Osteoblast (primary cell): ENCODE measurements at places on chromosomes 5 and 9. TPM values are rescaled to one million over a fixed set of nuclear protein-coding genes. Genes with fewer than 3 reads are reported as not detected.

SLC6A19 gene
- not detected in 2 replicates for total RNA-seq

FOXD4L5 gene
- total RNA-seq, result under 0.01 TPM in 1 of 2 replicates, not detected in the other

CFAP77 gene
- total RNA-seq, result 0.29 and 0.36 TPM in 2 replicates

FREM1 gene
- total RNA-seq, result under 0.01 and 0.72 TPM in 2 replicates

CCL21 gene
- total RNA-seq, result not detected in 2 replicates

PCDHB15 gene
- total RNA-seq, result 0.88 and 1.1 TPM in 2 replicates

RUSC2 gene
- 25.0 and 28.6 TPM in 2 replicates for total RNA-seq

OR1Q1 gene
- total RNA-seq, result under 0.01 TPM in 1 of 2 replicates, not detected in the other

TICAM2 gene
- 6.9 and 9.1 TPM in 2 replicates for total RNA-seq

NACC2 gene
- 25.3 and 32.9 TPM in 2 replicates for total RNA-seq

TRIP13 gene
- 3.8 and 4.0 TPM in 2 replicates for total RNA-seq

TTC39B gene
- 14.1 and 18.5 TPM in 2 replicates for total RNA-seq

SHC3 gene
- under 0.01 and 0.36 TPM in 2 replicates for total RNA-seq

BASP1 gene
- total RNA-seq, result 242 and 272 TPM in 2 replicates

CD74 gene
- total RNA-seq, result 21.4 and 83.4 TPM in 2 replicates

ALDH1A1 gene
- total RNA-seq, result 0.29 and 0.36 TPM in 2 replicates

FAM120AOS gene
- 43.4 and 48.0 TPM in 2 replicates for total RNA-seq

PCDHA1 gene
- not detected in 2 replicates for total RNA-seq

NUTM2G gene
- total RNA-seq, result not detected in 2 replicates

KIF24 gene
- total RNA-seq, result 1.8 TPM in 2 replicates

SMIM33 gene
- total RNA-seq, result not detected in 2 replicates

ENHO gene
- total RNA-seq, result under 0.01 and 0.29 TPM in 2 replicates

GRXCR2 gene
- total RNA-seq, result not detected in 2 replicates

SMAD5 gene
- total RNA-seq, result 58.6 and 61.6 TPM in 2 replicates

HRH2 gene
- 0.36 and 0.59 TPM in 2 replicates for total RNA-seq

PCDH1 gene
- total RNA-seq, result 0.29 and 1.4 TPM in 2 replicates

PCDHGC3 gene
- 59.4 and 91.3 TPM in 2 replicates for total RNA-seq

TAS2R1 gene
- total RNA-seq, result not detected in 2 replicates

FOXI1 gene
- not detected in 2 replicates for total RNA-seq

SERF1B gene
- total RNA-seq, result 8.3 and 12.1 TPM in 2 replicates

LCN15 gene
- total RNA-seq, result not detected in 2 replicates

CFAP90 gene
- total RNA-seq, result 0.59 and 1.1 TPM in 2 replicates

FBN2 gene
- 16.6 and 33.0 TPM in 2 replicates for total RNA-seq

CARD9 gene
- total RNA-seq, result 1.8 and 5.1 TPM in 2 replicates

UBAP2 gene
- total RNA-seq, result 18.5 and 22.7 TPM in 2 replicates

LHX3 gene
- total RNA-seq, result under 0.01 TPM in 1 of 2 replicates, not detected in the other

PCDHB9 gene
- total RNA-seq, result 1.2 and 1.8 TPM in 2 replicates

LOX gene
- 314 and 317 TPM in 2 replicates for total RNA-seq

CRHBP gene
- under 0.01 TPM in 1 of 2 replicates, not detected in the other for total RNA-seq

CYSRT1 gene
- 1.1 and 1.5 TPM in 2 replicates for total RNA-seq

IFNA8 gene
- total RNA-seq, result not detected in 2 replicates

SARDH gene
- total RNA-seq, result 5.4 and 10.9 TPM in 2 replicates

FRMD3 gene
- 0.36 TPM in 1 of 2 replicates, not detected in the other for total RNA-seq
